ENCODE measurements at places on chromosomes 6 and 20.

DNA sequence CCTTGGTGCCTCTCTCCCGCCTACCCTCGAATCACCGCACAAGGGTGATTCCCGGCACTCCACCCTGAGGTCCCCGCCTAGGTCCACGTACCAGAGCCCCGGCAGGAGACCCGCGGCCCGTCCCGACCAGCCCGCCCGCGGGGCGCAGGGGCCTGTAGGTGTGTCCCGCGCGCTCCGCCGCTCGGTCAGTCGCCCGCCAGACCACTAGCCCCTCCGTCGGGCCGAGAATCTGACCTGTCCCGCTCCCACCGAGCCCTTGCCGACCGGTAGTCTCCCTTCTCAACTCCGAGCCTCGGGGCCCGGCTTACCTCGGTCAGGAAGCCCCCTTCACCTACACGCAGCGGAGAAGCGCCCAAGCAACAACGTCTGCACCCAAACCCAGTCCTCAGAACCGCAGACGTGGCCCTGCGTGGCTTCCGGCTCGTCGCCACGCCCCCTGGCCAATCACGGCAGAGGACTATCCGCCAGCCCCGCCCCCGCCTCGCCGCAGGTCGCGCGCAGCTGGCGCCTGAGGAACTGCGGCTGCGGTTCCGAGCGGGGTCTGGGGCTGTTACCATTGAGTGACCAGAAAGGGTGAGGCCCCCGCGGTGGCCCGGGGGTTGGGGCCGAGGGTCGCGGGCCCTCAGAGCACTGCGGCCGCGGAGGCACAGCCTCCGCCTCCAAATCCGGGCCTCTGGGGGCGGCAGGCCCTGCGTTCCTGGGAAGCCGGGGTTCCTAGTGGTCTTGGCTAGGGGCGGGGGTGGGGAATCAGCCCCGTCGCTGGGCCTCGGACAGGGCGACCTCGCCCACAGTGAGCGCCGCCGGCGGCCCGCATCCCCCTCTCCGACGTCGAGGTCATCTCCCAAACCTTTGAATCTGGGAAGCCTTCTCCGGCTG is at the start of the genes PGM3 and RWDD2A:
TSS of gene PGM3 (minus strand) at position 395 of the 876 bp plus-strand sequence. CDS start 2,253 bp downstream, outside the sequence.
TSS of gene RWDD2A (plus strand) at position 487 of the 876 bp plus-strand sequence. CDS start 1,095 bp downstream, outside the sequence.
- peak; percentile 92 for DNase-seq

- no peak for DNase-seq
These were observed 265.1 kb upstream of the PRDM1 start for GRCh38 chr6:105821027-105821426.

DNA sequence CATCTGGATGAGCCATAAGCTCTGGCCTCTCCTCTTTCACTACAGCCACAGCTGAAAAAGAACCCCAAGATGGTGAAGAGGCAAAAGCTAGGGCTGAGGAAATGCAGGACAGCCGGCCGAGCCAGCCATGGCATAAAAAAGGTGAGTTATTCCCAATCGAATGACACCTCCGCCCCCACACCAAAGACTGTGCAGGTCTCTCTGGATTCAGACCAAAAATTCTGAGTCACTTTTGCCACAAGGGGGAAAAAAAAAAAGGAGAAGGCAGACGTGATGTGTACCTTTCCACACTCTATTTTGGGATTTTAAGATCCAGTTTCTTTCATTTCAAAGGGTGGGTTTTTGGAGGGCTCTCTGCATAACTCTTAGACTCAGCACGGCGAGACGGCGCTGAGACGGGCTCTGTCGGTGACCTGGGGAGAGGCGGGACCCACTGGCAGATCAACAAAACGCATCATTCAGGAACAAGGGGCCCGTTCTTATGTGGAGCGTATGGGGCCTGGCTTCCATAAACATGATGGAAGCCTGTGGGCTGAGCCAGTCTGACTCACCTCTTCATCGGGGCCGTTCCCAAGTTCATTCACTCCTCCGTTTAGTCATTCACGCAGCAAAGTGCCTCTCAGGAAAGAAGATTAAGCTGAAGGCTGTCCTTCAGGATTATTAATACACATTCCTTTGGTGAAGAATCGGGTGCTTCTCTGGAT is 54.8 kb downstream of the NFATC2 start:
- no peak for DNase-seq

- DNase-seq, result peak; percentile 45
These were observed 159.1 kb downstream of the ZDHHC14 start for GRCh38 chr6:157539900-157540752.

DNA sequence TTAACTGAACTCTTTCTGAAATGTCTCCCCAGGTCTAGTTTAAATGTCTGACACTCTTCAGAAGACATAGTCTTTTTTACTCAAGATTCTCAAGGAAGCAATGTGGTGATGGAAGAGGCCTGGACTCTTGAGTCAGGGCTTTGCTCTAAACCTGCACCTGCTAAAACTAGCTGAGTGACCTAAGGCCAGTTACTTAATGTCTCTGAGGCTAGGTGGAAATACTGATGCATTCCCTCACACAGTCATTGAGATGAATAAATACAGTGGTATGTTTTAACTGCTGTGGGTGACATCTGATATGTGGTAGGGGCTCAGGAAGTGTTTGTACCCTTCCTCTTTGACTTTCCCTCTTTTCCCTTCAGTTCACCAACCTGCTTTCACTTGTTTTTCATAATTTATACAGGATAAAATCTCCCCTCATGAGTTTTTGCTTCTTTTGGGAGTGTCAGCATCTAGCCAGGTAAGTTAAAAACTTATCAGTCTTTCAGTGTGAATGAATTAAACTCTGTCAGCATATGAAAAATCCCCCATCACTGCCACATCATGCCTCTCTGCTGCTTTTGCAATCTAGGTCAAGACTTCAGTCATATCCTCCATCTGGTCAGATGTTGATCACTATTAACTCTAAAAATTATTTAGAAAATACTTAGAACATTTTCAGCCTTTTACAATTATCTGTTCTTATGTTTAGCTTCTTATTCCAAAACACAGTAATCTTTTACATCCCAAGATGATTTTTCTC is 178.7 kb upstream of the TNFAIP3 start:
- DNase-seq, result no peak

DNA sequence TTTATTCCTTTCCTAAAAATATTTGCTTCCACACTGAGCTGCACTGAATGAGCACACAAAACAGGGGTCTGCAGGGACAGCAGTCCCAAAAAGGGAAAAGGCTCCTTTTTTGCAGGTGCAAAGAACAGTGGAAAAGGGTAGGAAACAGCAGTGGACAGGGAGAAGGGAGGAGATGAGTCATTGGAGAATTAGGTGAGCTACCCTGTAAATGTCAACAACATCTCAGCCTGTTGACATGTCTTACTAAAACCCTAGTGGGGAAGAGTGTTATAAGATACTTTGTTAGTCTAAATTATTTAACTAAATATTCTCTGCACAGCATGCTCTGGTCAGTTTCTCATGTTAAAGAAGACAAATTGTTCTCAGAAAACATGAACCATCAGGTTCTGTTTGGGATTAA is 151.5 kb upstream of the FBXL4 start:
- no peak for DNase-seq

DNA sequence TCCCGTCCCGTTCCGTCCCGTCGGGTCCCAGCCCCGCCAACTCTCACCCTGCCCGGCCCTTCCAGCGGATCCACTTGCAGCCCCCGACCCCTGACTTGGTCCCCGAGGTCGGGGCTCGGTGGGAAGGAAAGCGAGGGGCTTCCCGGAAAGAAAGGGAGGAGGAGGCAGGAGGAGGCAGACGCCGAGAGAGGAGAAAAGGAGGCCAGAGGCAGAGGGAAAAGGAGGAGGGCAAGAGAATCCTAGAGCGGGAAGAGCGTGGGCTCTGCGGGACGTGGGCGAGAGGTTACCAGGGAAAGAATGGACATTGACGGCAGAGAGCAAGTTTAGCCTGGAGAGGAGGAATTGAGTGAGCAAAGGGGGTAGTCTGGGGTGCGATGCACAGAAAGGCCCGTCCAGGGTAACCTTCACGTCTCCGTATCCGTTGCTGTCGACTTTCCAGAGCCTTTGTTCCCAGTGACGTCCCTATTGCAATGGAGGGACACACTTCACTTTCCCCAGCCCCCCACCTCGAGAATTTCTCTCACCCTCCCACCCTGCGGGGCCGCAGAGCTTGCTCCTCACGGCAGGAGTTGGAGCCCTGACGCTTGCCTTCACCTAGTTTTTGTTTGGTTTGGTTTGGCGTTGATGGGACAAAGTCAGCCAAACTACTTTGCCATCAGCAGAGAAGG is 477 bp upstream of the MOXD1 start:
- no peak for DNase-seq

DNA sequence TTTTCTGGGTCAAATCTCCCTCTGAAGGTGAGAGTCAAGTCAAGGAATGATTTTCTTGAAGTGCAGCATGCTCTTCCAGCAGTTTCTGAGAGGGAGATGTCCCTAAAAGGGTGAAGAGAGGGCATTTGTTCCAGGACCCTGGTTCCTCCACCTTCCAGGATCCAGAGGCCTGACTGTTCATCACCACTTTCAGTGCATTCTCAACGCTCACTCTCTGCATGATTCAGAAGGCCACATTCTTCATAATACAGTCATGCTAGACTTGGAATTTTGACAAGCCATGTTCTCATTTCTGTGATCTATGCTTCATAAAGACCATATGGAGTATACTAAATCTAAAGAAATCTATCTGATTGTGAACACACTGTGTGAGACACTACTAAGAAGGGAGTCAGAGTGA is 85.1 kb downstream of the PDE7B start:
- no peak for DNase-seq

GRCh38 chr6:167748458-167749379 is 78.0 kb upstream of the AFDN start:
- no peak for DNase-seq

DNA sequence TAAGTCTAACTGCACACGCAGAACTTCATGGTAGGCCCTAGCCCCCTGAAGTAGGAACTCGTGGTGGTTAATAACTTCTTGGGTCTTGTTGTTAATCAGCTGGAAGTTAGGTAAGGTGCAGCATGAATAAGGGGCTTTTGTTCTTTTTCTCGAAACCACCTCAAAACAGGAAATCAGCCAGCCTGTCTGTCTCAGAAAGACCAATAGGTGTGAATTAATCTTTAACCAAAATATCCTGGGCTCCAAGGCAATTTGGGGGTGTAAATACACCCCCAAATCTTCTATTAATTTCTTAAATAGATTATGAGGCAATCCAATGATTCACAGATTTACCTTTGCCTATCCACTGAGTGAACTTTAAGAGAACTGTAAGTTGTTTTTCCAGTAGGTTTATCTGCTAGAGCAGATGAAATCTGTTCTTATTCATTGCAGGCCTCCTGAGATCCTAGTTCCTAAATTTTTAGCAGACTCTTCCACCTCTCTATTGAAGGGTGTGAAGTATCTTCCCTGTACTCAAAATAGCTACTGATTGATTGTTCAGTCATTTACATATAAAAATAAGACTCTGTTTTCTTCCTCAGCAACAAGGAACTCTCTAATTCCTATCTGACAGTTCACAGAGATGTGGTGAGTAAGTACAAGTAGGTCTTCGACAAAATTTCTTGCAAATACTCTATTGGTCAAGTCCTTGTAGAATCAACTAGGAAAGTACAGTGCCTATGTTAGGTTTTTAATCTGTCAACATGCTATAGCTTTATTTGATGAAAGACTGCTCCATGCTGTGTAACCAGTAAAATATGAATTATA is 427.1 kb upstream of the NOX3 start:
- DNase-seq, result no peak

DNA sequence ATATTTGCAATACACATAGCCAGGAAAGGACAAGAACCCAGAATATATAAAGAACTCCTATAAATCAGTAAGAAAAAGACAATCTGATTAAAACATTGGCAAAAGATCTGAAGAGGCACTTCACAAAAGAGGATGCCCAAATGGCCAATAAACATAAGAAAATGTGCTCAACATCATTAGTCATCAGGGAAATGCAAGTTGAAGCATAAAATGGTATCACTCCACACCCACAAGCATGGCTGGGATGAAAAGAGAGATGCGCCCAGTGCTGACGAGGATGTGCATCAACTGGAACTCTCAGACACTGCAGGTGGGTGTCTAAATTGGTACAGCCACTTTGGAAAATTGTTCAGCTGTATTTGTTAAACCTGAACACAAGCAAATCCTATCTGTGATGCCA is 42.4 kb upstream of the MLN start:
- no peak for DNase-seq

GRCh38 chr20:9126527-9126926 is 57.6 kb downstream of the PLCB4 start:
- no peak for DNase-seq

DNA sequence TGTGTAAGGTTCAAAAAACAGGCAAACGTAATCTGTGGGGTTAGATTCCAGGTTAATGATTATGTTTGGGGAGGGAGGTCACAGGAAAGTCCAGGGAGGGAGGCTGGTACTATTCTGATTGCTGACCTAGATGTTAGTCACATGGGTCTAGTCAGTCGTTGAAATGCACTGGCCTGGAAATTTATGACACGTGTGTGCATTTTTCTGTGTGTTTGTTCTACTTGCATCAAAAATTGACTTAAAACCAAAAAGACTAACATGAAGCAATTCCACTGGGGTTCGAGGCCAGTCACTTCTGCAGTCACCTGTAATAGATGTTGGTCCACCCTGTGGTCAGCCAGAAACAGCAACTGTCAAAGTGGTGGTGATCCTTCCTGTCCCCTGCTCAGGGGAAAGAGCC is 104.2 kb upstream of the MLN start:
- DNase-seq, result no peak

DNA sequence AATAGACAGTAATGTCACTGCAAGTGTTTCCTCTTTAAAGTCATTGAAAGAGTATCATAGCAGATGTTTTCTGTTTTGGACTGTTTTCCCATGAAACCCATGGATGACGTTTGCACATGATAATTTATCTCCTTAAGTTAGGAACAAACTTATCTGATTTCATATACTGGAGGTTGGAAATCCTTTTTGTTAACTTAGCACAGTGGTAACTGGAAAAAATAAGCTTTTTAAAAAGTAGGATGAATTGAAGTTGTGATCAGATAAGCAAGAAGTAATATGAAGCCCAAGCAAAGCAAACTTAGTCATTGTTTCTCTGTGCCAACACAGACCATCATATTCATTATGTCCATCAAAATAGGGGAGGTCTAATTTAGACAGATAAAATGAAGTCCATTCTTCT is 61.6 kb downstream of the PLCB4 start:
- DNase-seq, result no peak

DNA sequence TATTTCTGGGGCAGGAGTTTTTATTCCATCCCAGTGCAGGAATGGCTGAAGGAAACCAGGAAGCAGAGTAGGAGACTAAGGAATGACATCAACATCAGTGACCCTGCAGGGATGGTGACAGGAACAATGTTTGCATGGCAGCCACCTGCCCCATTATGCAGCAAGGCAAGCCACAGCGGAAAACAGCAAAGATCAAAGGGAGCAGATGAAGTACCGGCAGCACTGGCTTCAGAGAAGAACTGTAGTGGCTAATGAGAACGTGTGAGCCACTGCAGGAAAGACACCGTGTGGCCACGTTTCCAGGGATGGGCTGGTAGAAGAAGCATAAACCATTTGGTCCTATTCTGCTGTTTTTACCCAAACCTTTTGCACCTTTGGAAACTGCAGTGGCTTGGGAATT is 52.9 kb upstream of the TAB2 start:
- DNase-seq, result no peak

GRCh38 chr6:147891671-147892070 is 383.2 kb downstream of the SAMD5 start:
- no peak for DNase-seq

- DNase-seq, result no peak
These were observed 65.3 kb upstream of the ID4 start for GRCh38 chr6:19771753-19772336.

GRCh38 chr6:149729824-149730223 is 11.9 kb upstream of the LATS1 start:
- DNase-seq, result no peak

GRCh38 chr6:135905604-135906300 is 54.3 kb downstream of the PDE7B start:
- no peak for DNase-seq

Measured in coronary artery (tissue), 2 donors.